ENCODE measurements at places on chromosomes 3 and 15.

GRCh38 chr3:111621535-111621934, 26.4 kb upstream of the ZBED2 start:
- no peak for ATAC-seq

DNA sequence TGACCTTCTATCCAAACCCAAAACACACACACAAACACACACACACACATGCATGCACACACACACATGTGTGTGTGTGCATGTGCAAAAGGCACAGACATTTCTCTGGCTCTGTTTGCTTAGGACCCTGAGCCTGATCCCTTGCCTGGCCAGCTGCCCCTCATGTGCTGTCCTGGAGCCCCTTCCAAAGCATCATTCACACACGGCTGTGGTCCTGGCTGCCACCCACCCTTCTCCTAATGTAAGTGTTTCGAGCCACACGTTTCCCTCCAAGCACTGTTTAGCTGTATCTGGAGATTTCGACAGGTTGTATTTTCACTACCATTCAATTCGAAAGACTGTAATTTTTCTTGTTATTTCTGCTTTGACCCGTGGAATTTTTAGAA, 45.8 kb upstream of the KLF13 start:
- ATAC-seq: no peak

GRCh38 chr15:66659384-66659783, 42.7 kb upstream of the SMAD6 start:
- ATAC-seq: no peak

DNA sequence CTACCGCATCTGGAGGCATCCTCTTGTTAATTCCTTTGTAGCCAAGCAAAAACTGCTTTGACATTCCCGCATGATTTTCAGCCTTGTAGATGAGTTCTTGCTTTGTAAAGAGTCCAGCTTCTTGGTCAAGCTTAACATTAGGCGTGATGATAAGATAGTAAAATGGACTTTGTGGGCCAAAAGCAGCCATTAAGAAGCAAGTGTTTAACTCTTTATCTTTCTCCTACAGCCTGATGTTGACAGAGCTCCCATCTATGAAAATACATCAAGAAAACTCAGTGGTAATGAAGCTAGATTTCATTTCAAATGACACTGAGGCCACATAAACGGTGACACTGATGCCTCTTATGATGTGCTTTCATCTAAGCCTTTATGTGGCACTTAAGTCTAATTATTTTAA, 33.2 kb downstream of the FNDC3B start:
- ATAC-seq: no peak

GRCh38 chr3:196514350-196514716, 813 bp downstream of the SMCO1 start:
- no peak for ATAC-seq

Data from SK-N-SH treated with all-trans-retinoic acid at 6 μM for 48 hours (cell line).